Breast epithelium (tissue), 4 donors: ENCODE measurements at places on chromosomes 7 and 10. TPM values are rescaled to one million over a fixed set of nuclear protein-coding genes. Genes with fewer than 3 reads are reported as not detected.

Gene POM121L12
- not detected for total RNA-seq

Gene NODAL
- total RNA-seq, result not detected

Gene CYP3A7
- not detected for total RNA-seq

Gene GPR26
- not detected for total RNA-seq

Gene LDB3
- total RNA-seq, result 2.9 TPM

Gene SMKR1
- not detected for total RNA-seq

Gene PRPS1L1
- total RNA-seq, result not detected

GRCh38 chr10:2963889-2964631 is 103.3 kb upstream of the PFKP start:
- no peaks in the 10 kb centered on the region for H3K27me3 ChIP-seq
- DNase-seq, result no peak

DNA sequence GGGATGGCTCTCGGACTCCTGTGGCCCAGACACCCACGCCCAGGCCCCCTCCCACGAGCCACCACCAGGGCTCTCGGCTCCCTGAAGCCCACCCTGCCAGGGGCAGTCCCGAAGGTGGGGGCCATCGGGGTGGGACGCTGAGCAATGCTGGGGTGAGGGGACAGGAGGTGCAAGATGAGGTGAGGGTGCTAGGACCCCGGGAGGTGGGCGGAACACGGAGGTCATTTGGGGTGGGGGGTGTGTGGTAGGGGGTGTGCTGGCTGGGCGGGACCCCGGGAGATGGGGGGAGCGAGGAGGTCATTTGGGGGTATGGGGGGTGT is 17.0 kb upstream of the LFNG start:
- H3K36me3 ChIP-seq, result no peaks in the 10 kb centered on the region
- no peak overlapping the region for H3K27ac ChIP-seq

DNA sequence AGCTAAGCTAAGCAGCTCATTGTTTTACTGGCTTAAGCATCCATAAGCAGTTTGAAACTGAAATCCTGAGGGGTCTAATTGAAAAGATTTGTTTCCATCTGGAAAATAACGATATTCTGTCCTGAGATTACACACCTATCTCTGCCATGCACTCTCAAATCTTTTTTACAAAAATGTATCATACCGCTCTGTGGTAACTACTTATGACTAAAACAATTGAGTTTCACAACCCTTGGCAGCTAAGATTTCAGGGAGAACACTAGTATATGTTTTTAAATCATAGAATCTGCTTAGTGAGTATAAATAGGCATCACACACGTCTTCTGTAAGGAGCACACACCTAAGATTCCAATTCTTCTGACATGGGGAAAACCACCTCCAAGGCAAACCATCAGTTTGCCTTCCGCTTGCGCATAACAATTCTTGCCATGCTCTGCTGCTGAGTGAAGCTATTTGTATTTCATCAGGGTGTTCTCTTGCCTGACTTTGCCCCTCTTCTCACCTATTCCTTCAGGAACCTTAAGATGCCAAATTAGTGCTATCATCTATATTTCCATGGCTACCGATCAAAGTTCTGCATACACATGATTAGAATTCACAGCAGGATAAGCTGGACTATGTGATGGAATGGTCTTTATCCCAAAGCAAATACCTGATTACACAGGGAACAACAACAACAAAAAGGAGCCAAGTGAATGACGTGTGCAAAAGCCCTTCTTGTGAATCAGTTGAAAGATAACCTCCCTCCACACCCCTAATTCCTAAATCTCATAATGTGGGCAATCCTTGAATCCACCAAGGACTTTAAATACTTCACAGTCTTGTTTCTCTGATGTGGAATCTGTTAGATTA is 40.9 kb downstream of the PRPF18 start:
- no peaks in the 10 kb centered on the region for H3K27me3 ChIP-seq
- H3K4me3 ChIP-seq, result no peak overlapping the region
- H3K27ac ChIP-seq, result no peak overlapping the region
- no peaks in the 10 kb centered on the region for H3K36me3 ChIP-seq
- no peaks in the 10 kb centered on the region for H3K4me1 ChIP-seq

DNA sequence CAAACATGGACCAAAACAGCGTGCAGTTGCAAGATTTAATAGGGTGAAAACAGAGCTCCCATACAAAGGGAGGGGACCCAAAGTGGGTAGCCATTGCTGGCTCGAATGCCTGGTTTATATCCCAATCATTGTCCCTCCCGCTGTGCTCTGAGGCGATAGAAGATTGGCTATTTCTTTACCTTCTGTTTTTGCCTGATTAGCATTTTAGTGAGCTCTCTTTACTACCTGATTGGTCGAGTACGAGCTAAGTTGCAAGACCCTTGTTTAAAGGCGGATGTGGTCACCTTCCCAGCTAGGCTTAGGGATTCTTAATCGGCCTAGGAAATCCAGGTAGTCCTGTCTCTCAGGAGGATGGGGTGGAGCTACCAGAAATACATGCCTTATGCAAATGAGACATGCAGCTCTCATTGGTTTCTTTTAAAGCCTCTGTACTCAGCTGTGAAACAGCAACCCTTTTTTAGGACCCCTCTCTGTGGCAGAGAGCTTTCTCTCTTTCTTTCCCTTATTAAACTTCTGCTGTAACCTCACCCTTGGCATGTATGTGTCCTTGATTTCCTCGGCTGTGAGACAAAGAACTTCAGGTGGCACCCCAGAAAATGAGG is 202.4 kb downstream of the CCSER2 start:
- H3K4me3 ChIP-seq, result no peak overlapping the region
- H3K27ac ChIP-seq, result no peak overlapping the region
- H3K36me3 ChIP-seq, result no peaks in the 10 kb centered on the region
- H3K4me1 ChIP-seq, result no peaks in the 10 kb centered on the region

DNA sequence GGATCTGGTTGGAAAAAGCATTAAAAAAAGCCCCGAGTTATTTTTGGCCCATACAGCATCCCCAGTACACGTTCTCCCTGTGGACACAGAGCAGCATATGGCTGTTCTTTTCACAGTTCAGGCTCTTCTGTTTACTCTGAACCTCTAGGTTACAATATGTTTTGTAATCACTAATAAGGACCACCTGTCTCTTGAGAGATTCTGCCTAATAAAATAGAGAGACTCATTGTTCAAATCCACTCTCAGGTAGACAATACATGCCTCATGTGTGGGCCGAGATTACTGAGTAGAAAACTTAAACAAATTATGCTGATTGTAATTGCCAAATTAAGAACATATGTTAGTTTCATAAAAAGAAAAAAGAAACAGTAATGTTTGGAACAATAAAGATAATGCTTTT is 647.7 kb downstream of the GRM8 start:
- no peak overlapping the region for H3K4me3 ChIP-seq
- DNase-seq, result no peak
- no peak overlapping the region for H3K27ac ChIP-seq
- no peaks in the 10 kb centered on the region for H3K36me3 ChIP-seq
- no peaks in the 10 kb centered on the region for H3K4me1 ChIP-seq

DNA sequence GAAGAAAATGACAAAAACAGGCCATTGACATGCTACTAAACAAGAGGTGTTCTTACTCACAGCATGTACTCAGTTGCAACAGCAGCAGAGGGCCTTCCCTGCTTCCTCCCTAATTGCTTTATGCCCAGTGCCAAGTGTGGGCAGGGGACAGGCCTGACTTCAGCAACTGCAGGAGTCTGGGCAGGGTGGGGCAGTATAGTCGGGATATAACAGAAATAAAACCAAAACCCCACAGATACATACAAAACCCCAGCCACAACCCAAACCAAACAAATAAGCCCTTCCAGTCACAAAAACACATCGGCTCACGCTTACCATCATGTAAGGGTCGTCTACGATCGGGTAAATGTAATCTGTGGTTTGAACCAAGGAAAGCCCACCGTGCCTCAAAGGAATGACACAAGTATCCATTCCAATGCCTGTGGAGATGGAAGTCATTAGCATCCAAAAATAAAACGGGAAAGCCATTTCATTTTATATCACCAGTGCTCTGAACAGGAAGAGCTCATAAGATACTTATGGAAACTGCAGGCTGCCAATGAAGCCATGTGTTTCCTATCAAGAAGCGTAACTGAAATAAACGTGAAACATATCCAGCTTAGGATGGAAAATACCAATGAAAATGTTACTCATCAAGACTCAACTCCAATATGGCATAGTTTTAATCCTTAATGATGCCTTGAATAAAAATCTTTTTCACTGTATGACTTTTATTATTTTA is 9.5 kb downstream of the SEPHS1 start:
- H3K4me3 ChIP-seq, result no peak overlapping the region
- DNase-seq, result no peak
- H3K27ac ChIP-seq, result no peak overlapping the region
- H3K36me3 ChIP-seq, result no peaks in the 10 kb centered on the region
- no peaks in the 10 kb centered on the region for H3K4me1 ChIP-seq

- no peaks in the 10 kb centered on the region for H3K36me3 ChIP-seq
- H3K4me1 ChIP-seq, result no peaks in the 10 kb centered on the region
- H3K4me3 ChIP-seq, result no peak overlapping the region
- peaks cover under 1% of the 10 kb centered on the region for H3K27me3 ChIP-seq
- no peak for DNase-seq
- no peak overlapping the region for H3K27ac ChIP-seq
These were observed 47.7 kb upstream of the HSPB1 start for GRCh38 chr7:76254781-76255180.

DNA sequence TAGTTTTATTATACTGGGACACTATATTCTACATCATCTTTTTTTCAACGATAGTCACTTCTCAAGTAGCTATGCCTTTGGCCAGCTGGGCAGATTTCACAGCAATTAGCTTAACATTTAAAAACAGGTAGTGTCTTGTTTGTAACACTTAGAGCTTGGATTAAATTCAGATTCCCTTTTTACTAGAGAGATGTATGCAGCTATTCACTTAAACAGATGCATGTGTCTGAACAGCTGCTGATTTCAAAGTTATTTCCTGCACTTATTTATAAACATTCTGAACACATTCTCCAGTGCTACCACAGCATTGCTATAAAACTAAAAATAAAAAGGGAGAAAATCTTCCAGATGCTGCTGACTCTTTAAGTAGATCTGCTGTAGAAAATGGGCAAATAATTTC is 637.2 kb downstream of the POM121L12 start:
- no peaks in the 10 kb centered on the region for H3K4me1 ChIP-seq
- no peak overlapping the region for H3K27ac ChIP-seq
- no peaks in the 10 kb centered on the region for H3K27me3 ChIP-seq
- no peak for DNase-seq

- DNase-seq, result no peak
- no peak overlapping the region for H3K27ac ChIP-seq
- H3K4me3 ChIP-seq, result no peak overlapping the region
- H3K36me3 ChIP-seq, result no peaks in the 10 kb centered on the region
These were observed 12.6 kb downstream of the CYP26A1 start for GRCh38 chr10:93086289-93086688.

- DNase-seq, result no peak
- no peaks in the 10 kb centered on the region for H3K36me3 ChIP-seq
- no peaks in the 10 kb centered on the region for H3K27me3 ChIP-seq
- no peak overlapping the region for H3K4me3 ChIP-seq
- H3K27ac ChIP-seq, result no peak overlapping the region
These were observed 52.9 kb upstream of the CALD1 start for GRCh38 chr7:134726581-134726980.

DNA sequence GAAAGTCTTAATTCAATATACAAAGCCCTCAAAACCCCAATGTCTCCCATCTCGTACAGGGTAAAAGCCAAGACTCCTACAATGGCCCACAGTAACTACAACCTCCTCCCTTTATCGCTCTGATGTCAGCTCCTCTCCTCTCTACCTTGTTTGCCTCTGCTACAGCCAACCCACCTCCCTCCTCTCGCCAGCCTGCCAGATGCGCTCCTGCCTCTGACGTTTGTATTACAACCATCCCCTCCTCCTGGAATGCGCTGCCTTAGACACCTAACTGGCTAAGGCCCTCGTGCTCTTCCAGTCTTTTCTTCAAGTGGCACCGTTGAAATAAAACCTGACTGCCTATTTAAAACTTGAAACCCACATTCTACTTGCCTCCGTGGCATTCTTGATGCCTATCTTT is 115.3 kb upstream of the MYO3A start:
- DNase-seq, result no peak
- no peak overlapping the region for H3K27ac ChIP-seq
- no peak overlapping the region for H3K4me3 ChIP-seq

- H3K27me3 ChIP-seq, result no peaks in the 10 kb centered on the region
- no peaks in the 10 kb centered on the region for H3K4me1 ChIP-seq
- peak within 1 kb of the TSS; percentile 87 for H3K27ac ChIP-seq
- DNase-seq, result no peak
- no peaks in the 10 kb centered on the region for H3K36me3 ChIP-seq
These were observed at the start of gene TMEM26 for GRCh38 chr10:61452655-61453641. Gene TMEM26, minus strand, starts transcription at chr10:61453381. Its CDS starts 300 bp downstream, at chr10:61453081.

DNA sequence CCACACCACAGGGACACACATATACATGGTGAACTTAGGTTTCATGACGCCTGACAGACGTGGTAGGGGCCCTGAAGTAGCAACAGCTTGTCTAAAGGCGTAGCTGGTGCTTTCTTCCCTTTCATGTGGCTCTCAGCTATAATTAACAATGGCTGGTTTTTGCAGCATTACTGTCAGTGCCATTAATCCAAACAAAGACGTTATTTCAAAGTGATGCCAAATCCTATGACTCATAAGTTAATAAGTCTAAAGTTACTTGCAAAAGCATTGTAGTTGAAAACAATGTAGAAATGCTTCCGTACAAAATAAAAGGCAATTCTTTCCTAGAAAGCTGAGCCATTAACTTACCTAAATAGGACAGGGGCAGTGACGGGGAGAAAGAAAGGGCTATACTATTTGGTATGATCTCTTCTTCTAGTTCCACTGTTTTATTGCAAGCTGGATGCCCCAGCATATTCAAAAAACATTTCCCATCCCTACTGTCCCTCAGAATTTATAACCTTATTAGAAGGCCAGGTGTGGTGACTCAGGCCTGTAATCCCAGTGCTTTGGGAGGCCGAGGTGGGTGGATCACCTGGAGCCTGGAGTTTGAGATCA is 105.4 kb downstream of the ODAD2 start:
- no peak overlapping the region for H3K4me3 ChIP-seq
- no peaks in the 10 kb centered on the region for H3K27me3 ChIP-seq

- H3K4me1 ChIP-seq, result no peaks in the 10 kb centered on the region
- no peak for DNase-seq
- H3K27me3 ChIP-seq, result peaks cover 79% of the 10 kb centered on the region
- no peak overlapping the region for H3K27ac ChIP-seq
- no peak overlapping the region for H3K4me3 ChIP-seq
- no peaks in the 10 kb centered on the region for H3K36me3 ChIP-seq
These were observed 5.7 kb downstream of the ADARB2 start for GRCh38 chr10:1731592-1731991.

- peak overlapping the region; percentile 96 for H3K27ac ChIP-seq
- no peaks in the 10 kb centered on the region for H3K27me3 ChIP-seq
- no peak for DNase-seq
These were observed 527 bp downstream of the PDIA4 start for GRCh38 chr7:149027611-149028345.
